Naive thymus-derived CD8-positive, alpha-beta T cell (primary cell): ENCODE measurements at places on chromosomes 12 and 14.

DNA sequence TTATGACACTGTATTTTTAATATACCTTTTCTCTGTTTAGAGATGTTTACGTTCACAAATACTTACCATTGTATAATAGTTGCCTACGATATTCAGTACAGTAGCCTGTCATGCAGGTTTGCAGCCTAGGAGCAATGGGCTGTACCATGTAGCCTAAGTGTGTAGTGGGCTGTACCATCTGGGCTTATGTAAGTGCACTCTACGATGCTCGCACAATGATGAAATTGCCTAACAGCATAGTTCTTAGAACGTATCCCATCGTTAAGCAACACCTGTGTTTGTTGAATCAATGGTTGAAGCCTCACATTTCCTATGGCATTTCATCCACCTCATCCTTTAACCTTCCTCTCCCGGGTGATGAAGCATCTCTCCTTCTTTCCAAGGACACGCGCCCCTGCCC lies 12.5 kb upstream of the EML1 start:
- no peak overlapping the region for H3K27ac ChIP-seq
- H3K4me3 ChIP-seq, result no peak overlapping the region
- DNase-seq, result no peak
- H3K36me3 ChIP-seq, result peaks cover 2% of the 10 kb centered on the region
- H3K4me1 ChIP-seq, result no peaks in the 10 kb centered on the region

- H3K4me3 ChIP-seq, result no peak overlapping the region
- H3K27ac ChIP-seq, result no peak overlapping the region
- peaks cover 72% of the 10 kb centered on the region for H3K36me3 ChIP-seq
- H3K27me3 ChIP-seq, result no peaks in the 10 kb centered on the region
Measured at GRCh38 chr12:120218680-120219606, 18.0 kb upstream of the RPLP0 start.

- no peaks in the 10 kb centered on the region for H3K36me3 ChIP-seq
- no peak overlapping the region for H3K27ac ChIP-seq
- no peak overlapping the region for H3K4me3 ChIP-seq
- H3K27me3 ChIP-seq, result no peaks in the 10 kb centered on the region
- H3K4me1 ChIP-seq, result no peaks in the 10 kb centered on the region
Measured at GRCh38 chr12:6810758-6811157, 10.9 kb upstream of the GPR162 start.

- no peak overlapping the region for H3K27ac ChIP-seq
- peaks cover 5% of the 10 kb centered on the region for H3K4me1 ChIP-seq
- no peak for DNase-seq
- no peak overlapping the region for H3K4me3 ChIP-seq
- H3K27me3 ChIP-seq, result peaks cover 1% of the 10 kb centered on the region
- no peaks in the 10 kb centered on the region for H3K36me3 ChIP-seq
Measured at GRCh38 chr12:94812345-94812744, 162.0 kb upstream of the TMCC3 start.

DNA sequence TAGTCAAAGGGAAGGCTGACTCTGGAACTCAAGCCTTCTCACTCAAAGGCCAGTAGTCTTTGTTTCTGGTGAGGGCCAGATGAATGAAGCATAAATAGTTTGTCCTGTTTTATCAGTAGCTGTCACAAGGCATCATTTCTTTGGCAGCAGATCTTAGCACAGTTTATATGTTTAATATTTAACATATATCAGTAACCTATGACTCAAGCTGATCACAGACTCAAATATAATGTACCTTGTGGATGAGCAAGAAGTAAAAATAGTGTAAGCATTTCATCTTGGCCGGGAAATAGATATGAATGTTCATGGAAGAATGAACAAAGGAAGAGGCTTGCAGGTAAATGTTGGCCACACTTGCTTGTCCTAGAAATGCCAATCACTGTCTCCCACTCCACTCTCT lies 158.3 kb upstream of the BMP4 start:
- no peak overlapping the region for H3K27ac ChIP-seq
- DNase-seq, result no peak
- no peaks in the 10 kb centered on the region for H3K36me3 ChIP-seq
- no peak overlapping the region for H3K4me3 ChIP-seq
- no peaks in the 10 kb centered on the region for H3K4me1 ChIP-seq

- H3K27me3 ChIP-seq, result no peaks in the 10 kb centered on the region
- H3K4me1 ChIP-seq, result peaks cover 69% of the 10 kb centered on the region
- H3K27ac ChIP-seq, result peak overlapping the region; percentile 86
- DNase-seq, result no peak
Measured at GRCh38 chr12:53223389-53224060, 8.5 kb downstream of the RARG start.

DNA sequence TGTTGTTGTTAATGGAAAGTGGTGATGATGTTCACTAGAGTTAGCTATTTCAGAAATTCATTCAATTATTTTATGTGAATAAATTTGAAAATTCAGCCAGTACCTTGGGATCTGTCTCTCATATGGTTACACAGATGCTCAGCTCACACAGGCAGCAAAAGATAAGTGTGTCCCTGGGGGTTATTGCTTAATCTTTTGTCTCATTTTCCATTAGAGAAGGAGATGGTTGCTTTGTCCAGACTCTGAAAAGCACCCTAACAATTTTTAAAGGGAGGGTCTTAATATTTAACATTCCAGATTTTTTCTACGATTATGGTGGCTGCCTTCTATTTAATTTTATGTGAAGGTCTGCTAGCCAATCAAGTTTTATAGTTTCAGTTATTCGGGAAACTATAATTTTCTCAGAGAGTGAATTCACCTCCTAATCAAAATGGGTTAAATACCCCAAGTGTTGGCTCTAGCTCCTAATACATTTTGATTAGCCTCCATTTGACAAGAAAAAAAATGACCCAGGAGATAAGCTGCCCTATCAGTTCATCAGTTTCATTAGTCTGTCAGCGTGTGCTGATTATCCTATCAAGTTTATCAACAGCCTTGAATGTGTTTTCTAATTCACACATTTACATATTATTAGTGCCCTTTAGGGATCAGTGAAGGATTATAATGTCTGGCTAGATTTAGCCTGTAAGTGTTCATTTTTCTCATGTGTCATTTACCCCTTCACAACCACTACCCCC lies 282.1 kb downstream of the TMTC2 start:
- H3K4me3 ChIP-seq, result no peak overlapping the region
- H3K27ac ChIP-seq, result no peak overlapping the region
- no peaks in the 10 kb centered on the region for H3K27me3 ChIP-seq
- H3K4me1 ChIP-seq, result peaks cover 5% of the 10 kb centered on the region

DNA sequence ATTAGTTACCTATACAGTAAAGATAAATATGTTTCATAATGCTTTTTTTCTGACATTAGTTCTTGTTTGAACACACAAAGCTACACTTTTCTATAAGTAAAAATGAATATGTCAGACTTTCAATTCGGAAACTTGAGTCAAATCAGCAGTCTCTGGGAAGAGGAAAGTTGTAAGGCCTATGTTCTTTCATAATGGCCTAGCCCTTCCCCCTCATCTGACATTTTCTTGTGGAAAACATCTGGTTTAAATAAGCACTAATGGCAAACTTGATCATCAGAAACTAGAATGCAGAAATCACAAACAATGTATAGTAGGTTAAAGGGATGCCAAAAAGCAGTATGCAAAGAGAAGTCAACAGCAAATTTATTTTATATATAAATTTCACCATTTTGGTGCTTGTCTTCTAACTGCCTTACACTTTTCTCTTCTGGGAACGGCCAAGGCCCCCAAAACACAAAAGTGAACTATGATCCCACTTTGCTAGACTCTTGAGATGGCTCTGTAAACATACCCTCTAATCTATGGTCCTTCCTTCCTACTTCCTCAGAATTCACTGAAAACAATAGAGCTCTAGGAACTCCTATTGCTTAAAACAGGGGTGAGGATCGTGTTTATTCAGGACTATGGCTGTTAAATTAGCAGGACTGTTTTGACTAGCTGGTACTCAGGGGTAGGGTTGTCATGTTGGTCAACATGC lies 444.1 kb downstream of the RAD51B start:
- H3K4me1 ChIP-seq, result peaks cover 68% of the 10 kb centered on the region
- H3K27ac ChIP-seq, result no peak overlapping the region
- H3K36me3 ChIP-seq, result no peaks in the 10 kb centered on the region
- no peak for DNase-seq

GRCh38 chr14:23074906-23075305 lies 17.6 kb upstream of the CDH24 start:
- DNase-seq, result no peak
- H3K4me1 ChIP-seq, result peaks cover 13% of the 10 kb centered on the region
- peaks cover 16% of the 10 kb centered on the region for H3K36me3 ChIP-seq
- no peak overlapping the region for H3K27ac ChIP-seq
- H3K4me3 ChIP-seq, result no peak overlapping the region

GRCh38 chr12:84161296-84161695 lies 751.3 kb downstream of the SLC6A15 start:
- DNase-seq, result no peak
- H3K36me3 ChIP-seq, result no peaks in the 10 kb centered on the region
- no peak overlapping the region for H3K27ac ChIP-seq
- no peaks in the 10 kb centered on the region for H3K4me1 ChIP-seq
- H3K27me3 ChIP-seq, result no peaks in the 10 kb centered on the region
- H3K4me3 ChIP-seq, result no peak overlapping the region

- H3K4me3 ChIP-seq, result peak overlapping the region; percentile 33
- no peaks in the 10 kb centered on the region for H3K27me3 ChIP-seq
- DNase-seq, result no peak
- peaks cover 79% of the 10 kb centered on the region for H3K4me1 ChIP-seq
- H3K36me3 ChIP-seq, result no peaks in the 10 kb centered on the region
Measured at GRCh38 chr12:49674318-49674981, 32.8 kb downstream of the FMNL3 start.

- no peak for DNase-seq
- H3K27me3 ChIP-seq, result peaks cover 2% of the 10 kb centered on the region
- no peak overlapping the region for H3K27ac ChIP-seq
Measured at GRCh38 chr14:88346048-88346639, 23.1 kb upstream of the KCNK10 start.

- H3K27me3 ChIP-seq, result no peaks in the 10 kb centered on the region
- peak; percentile 54 for DNase-seq
Measured at GRCh38 chr12:47744005-47744651, 14.6 kb downstream of the RAPGEF3 start.

- H3K4me1 ChIP-seq, result peaks cover 21% of the 10 kb centered on the region
- H3K27ac ChIP-seq, result peak overlapping the region; percentile 98
- DNase-seq, result peak; percentile 12
- H3K27me3 ChIP-seq, result no peaks in the 10 kb centered on the region
- H3K36me3 ChIP-seq, result no peaks in the 10 kb centered on the region
- H3K4me3 ChIP-seq, result peak overlapping the region; percentile 95
Measured at GRCh38 chr12:26833743-26834490, 923 bp upstream of the ITPR2 start.

DNA sequence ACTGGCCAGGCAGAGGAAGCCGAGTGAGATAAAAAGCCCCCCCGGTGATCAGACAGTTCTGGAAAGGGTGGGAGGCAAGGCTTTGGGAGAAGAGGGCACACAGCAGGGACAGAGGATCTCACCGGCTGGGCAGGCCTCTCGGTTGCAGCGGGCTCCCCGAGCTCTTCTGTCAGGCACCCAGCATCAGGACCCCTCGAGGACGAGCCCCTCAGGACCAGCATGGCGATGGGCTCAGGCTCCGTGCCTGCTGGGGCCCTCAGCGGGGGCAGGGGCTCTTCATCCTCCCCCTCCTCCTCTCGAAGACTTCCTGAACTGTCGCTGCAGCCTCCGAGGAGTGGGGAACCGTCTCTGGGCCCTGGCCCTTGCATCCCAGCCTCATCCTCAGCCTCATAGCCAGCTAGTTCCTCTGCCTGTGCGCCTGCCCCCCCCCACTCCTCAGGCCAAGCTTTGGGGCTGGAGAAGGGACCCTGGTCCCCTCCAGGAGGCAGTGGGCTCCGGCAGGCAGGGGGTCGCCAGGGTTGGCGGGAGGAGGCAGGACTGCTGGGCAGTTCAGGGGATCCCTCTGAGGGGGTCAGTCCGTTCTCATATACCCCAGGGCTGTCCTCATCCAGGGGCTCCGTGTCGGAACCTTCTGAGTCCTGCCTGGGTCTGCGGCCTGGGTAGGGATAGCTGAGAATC lies 3.4 kb upstream of the AP1G2 start:
- peaks cover 19% of the 10 kb centered on the region for H3K27me3 ChIP-seq
- H3K36me3 ChIP-seq, result no peaks in the 10 kb centered on the region
- peaks cover 35% of the 10 kb centered on the region for H3K4me1 ChIP-seq
- no peak for DNase-seq
- no peak overlapping the region for H3K27ac ChIP-seq

DNA sequence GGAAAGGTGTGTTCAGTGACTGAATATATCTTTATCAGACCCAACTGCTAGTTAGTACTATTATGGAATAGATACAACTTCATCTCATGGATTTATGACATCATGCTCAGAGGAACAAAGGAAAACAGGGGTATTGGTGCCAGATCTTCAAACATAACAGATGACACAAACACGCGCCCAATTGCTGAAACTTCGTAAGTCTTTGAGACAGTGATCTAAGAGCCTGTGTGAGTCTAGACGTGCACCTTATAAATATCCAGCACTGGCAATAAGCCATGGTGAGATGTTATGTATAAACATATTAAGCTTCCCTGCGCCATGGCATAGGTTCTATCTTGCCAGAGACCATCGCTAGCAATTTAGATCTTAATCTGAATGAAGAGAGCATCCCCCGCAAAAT lies 42.2 kb upstream of the NR2C1 start:
- H3K4me3 ChIP-seq, result no peak overlapping the region
- no peak for DNase-seq
- H3K27me3 ChIP-seq, result no peaks in the 10 kb centered on the region
- no peak overlapping the region for H3K27ac ChIP-seq

DNA sequence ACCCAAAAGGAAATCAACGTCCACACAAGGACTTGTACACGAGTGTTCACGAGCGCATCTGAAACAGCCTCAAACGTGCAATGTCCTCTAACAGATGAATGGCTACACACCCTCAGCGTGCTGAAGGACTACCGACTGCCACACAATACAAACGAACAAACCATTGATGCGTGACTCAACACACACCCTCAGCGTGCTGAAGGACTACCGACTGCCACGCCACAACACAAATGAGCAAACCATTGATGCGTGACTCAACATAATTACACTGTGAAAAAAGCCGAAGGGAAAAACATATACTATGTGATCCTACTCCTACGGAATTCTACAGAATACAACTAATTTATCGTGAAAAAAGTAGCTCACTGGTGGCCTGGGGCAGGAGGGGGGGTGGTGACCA lies 25.1 kb upstream of the BTBD6 start:
- peaks cover 6% of the 10 kb centered on the region for H3K36me3 ChIP-seq
- H3K4me3 ChIP-seq, result no peak overlapping the region
- no peaks in the 10 kb centered on the region for H3K4me1 ChIP-seq
- DNase-seq, result no peak

DNA sequence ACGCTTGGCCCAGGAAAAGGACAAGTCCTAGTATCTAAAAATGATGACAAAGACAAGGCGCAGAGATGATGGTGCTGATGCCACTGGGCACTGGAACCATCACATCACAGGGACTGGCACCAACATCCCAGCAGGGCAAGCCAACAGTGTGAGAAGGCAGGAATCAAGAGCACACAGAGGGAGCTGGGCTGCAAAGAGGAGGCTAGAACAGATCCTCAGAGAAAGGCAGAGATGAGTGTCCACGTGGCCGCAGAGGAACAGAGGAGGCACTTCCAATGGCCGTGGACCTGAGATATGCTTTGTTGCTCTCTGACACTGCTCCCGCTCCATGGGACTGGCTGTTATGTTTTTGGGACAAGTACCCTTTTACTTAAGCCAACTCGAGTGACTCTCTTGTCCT lies 17.9 kb downstream of the FOXN3 start:
- no peak overlapping the region for H3K27ac ChIP-seq
- no peaks in the 10 kb centered on the region for H3K36me3 ChIP-seq
- no peak overlapping the region for H3K4me3 ChIP-seq
- H3K27me3 ChIP-seq, result no peaks in the 10 kb centered on the region
